ENCODE measurements at places on chromosomes 1 and 21.
A peak's percentile ranks its signal among the peaks of the same experiment; 100 is the strongest.

GRCh38 chr1:66505671-66506392 lies 28.1 kb upstream of the SGIP1 start:
- DNase-seq = peak; percentile 73

GRCh38 chr21:14691914-14692313 lies 145.8 kb upstream of the SAMSN1 start:
- DNase-seq = no peak

- DNase-seq = no peak
These were observed 69.8 kb downstream of the PBX1 start for GRCh38 chr1:164628772-164629171.

GRCh38 chr1:91059157-91059556 lies 37.3 kb upstream of the ZNF644 start:
- DNase-seq = no peak

GRCh38 chr1:153394391-153394790 lies 3.5 kb upstream of the S100A8 start:
- no peak for DNase-seq

- DNase-seq = no peak
These were observed 9.1 kb upstream of the IRF2BP2 start for GRCh38 chr1:234619071-234619480.

GRCh38 chr1:235864931-235865525 lies 1.7 kb downstream of the LYST start:
- DNase-seq = no peak

GRCh38 chr1:205518661-205519540 lies 14.4 kb downstream of the CDK18 start:
- DNase-seq = no peak

DNA sequence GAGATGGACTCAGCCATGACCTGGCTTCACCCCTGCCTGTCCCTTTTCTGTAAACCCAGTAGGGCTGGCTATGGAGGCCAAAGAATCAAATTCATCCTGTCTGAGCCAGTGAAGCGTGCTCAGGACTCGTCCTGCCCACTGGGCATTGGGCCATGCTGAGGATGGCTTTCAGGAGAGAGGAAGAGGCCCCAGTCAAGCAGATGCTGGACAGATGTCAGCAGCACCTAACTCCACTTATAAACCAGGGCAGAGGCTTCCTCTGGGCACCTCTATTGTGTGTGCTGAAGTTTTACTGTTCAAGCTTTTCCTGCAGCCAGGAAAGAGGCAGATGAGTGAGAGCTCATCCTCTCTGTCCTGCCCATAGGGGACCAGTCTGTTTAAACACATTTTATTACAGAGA lies 97.4 kb upstream of the GCLM start:
- no peak for DNase-seq

GRCh38 chr1:1330366-1331067 lies 563 bp upstream of the TAS1R3 start:
- DNase-seq = peak; percentile 25

GRCh38 chr1:109241841-109242345 lies 7.4 kb upstream of the CELSR2 start:
- DNase-seq = no peak

DNA sequence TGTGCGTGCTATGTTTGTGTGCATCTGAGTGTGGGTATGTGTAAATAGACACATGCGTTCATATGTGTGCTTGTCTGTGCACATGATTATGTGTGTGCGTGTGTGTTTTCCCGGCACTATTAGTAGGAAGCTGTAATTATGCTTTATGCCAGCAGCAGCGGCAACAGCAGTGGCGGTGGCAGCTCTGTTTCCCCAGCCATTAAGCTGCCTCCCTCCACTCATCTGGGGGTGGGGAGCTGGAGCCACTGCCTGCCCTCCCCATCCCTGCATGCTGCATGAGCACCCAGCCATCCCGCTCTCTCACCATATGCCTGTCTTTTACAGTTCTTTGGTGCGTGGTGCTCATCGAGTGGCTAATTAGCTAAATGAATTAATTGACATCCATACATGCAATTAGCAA lies 30.5 kb upstream of the ACOT11 start:
- DNase-seq = no peak

- DNase-seq = no peak
These were observed 4.3 kb downstream of the RNF19B start for GRCh38 chr1:32960342-32960741.

GRCh38 chr1:27655151-27655937 lies 16.6 kb downstream of the IFI6 start:
- no peak for DNase-seq

DNA sequence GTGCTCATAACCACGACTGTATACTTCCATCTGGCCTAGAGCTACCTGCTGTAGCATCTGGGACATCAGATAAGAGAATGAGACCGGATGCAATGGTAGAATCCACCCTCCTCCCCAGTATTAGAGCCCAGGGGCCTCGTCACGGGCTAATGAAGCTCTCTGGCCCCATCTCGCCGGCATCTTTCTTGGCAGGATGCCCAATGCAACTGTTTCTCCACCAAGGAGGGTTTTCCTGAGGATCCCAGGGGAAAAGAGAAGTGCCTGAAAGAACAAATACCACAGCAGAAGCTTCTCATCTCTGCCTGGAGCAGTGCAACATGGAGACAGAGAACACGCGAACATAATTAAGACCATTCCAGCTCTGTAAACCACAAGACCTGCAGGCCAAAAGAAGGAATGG lies 80.0 kb downstream of the VWA5B1 start:
- DNase-seq = no peak

GRCh38 chr1:109251277-109252166 lies 2.2 kb downstream of the CELSR2 start:
- no peak for DNase-seq

DNA sequence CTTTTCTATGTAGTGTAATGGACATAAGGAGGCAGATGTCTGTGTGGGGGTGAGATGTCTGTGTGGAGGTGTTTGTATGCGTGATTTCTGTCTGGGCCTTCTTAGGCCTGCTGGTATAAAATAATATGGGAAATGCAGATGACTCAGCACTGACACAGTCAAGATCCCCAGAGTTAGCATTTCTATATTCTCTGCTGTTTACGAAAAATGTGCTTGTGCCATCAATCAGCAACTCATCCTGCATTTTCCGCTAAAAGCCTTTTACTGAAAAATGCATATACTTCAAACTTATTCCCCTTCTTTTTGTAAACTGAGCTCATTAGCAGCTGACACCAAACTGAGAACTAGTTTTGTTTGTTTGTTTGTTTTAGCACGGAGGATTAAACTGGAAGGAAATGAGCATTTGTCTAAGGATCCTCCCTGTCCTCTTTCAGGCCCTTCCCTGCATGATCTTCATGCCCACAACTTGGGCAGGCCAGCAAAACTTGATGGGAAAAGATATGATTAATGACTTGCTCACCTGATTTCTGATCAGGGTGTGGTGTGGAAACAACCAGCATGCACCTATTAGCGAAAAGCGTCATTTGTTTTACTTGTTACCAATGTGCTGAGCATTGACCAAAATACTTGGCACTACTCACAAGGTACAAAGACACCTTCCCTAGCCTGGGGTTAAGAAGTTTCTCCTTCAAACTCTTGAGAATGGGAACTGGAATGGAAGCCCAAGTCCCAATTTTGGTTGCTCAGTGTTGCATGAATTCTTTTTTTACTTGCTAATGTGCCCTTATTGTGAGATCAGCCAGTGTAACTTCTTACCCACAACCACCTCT lies 77.4 kb downstream of the NDUFS5 start:
- peak; percentile 73 for DNase-seq

DNA sequence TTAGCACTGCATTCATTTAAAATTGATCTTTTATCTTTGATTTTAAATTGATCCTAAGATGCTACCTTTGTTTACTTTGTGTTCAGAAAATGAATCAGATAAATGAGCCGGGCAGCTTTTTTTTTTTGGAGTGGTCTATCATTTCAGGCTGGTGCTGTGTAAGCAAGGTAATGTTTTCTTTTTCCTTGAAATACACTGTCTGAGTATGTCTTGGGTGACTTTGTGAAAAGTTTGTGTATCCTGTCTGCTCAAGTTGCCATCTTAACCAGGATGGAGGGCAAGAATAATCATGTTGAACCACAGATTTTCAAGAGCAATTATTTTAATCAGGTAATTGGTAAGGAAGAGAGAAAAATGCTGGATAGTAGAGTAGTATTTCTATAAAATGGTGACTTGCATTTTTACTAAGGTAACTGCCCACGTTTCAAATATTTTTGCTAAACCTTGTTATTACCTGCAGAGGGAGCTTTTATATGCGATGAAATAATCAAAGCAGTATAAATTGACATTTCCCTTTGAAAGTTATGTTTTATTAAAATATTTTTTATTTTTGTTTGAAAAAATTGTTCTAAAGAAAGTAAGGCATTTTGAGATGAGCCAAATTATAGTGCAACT lies 11.1 kb downstream of the ADGRL2 start:
- no peak for DNase-seq

DNA sequence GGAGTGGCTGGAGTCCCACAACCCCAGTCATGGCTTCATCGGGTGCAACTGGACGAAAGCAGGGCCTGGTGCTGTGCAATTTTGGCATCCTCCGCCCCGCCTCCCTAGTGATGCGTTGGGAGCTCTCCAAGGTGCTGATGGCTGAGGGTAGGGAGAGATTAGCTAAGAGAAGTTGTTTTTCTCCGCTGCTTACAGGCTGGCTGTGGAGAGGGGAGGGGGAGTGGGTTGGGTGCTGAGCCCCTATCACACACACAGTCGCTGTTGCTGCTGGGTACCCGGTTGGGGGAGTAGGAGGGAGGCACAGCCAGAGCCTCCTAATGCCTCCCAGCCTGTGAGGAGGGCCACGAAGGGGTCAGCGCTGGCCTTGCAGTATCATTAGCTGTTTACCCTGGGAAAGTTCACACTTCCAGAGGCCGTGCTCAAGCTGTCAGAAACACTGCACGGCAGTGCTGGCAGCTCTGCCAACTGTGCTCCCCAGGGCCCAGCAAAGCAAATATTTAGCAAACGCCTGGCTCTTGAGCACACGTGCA lies 110.0 kb downstream of the GRIK3 start:
- DNase-seq = peak; percentile 11

DNA sequence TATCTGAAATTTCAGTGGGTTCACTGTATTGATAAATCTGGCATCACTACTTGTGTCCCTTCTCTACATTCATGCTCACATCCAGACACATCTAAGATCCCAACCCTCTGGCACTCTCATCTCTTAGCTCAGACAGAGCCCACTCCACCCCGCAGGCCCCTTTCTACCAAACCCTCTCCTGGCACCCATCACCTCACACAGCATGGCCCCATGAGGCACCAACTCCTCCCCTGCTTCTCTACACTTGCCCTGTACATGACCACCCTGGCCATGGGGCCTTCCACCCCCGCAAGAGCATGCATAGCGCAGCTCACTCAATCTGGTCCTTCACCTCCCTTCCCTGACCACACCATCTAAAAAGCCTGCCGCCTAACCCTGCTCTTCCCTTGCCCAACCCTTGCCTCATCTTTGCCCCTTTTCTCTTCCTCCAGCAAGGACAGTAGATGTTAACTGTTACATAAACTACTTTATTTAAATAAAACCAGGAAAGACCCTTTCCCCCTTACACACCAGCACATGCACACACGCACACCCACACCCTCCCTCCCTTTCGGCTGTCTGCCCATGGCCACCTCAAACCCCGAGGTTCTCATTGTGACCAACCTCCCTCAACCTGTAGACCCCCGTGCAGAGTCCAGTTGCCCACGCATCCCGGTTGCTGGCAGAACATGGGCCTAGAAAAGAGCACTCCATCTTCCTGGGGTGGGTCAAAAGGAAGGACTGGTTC lies 15.6 kb downstream of the SH3BP5L start:
- DNase-seq = no peak

GRCh38 chr1:24283326-24284155 lies 35.6 kb upstream of the GRHL3 start:
- DNase-seq = peak; percentile 88

GRCh38 chr21:46229923-46230260 lies 1.3 kb upstream of the LSS start:
- no peak for DNase-seq

- peak; percentile 53 for DNase-seq
These were observed 111.2 kb downstream of the IFI44 start for GRCh38 chr1:78760858-78761257.

Data from EL (cell line).